ENCODE measurements at places on chromosomes 12 and 14.

DNA sequence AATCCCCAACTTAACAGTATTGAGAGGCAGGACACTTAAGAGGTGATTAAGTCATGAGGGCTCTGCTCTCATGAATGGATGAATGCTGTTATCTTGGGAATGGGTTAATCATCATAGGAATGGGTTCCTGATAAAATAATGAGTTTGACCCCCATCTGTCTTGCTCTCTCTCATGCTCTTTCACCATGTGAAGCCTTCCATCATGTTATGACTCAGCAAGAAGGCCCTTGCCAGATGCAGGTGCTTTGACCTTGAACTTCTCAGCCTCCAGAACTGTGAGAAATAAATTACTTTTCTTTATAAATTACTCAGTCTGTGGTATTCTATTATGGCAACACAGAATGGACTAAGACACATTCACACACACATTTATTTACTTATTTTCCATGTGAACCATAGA lies 89.0 kb upstream of the PPM1H start:
- no peak for DNase-seq

GRCh38 chr14:91029456-91030217 lies 30.8 kb downstream of the RPS6KA5 start:
- no peak for DNase-seq

- DNase-seq = peak; percentile 23
Measured at GRCh38 chr12:85057370-85057963, 21.3 kb downstream of the LRRIQ1 start.

DNA sequence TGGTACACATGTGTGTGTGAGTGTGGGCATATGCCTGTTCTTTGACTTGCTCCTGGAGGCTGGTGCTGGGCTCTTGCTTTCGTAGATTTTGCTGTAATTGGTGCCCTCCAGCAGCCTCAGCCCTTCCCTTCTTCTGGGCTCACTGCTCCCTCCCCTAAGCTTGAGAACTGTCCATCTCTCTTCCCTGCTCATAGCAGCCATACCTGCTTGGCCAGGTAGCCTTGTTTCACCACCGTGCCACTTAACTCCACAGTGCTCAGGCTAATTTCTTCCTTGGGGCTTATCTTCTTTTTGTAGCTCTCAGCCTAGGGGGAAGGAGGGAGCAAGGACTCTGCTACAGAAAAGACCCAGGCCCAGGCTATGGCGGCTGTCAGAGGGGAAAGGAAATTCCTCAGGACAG lies 19.8 kb downstream of the PLEK2 start:
- DNase-seq = no peak
